ENCODE measurements at places on chromosomes 2 and 18.

GRCh38 chr2:64767670-64768468 is 114.2 kb upstream of the SERTAD2 start:
- peak; percentile 88 for DNase-seq

- no peak for DNase-seq
Measured at GRCh38 chr18:25455646-25456045, 103.7 kb upstream of the ZNF521 start.

DNA sequence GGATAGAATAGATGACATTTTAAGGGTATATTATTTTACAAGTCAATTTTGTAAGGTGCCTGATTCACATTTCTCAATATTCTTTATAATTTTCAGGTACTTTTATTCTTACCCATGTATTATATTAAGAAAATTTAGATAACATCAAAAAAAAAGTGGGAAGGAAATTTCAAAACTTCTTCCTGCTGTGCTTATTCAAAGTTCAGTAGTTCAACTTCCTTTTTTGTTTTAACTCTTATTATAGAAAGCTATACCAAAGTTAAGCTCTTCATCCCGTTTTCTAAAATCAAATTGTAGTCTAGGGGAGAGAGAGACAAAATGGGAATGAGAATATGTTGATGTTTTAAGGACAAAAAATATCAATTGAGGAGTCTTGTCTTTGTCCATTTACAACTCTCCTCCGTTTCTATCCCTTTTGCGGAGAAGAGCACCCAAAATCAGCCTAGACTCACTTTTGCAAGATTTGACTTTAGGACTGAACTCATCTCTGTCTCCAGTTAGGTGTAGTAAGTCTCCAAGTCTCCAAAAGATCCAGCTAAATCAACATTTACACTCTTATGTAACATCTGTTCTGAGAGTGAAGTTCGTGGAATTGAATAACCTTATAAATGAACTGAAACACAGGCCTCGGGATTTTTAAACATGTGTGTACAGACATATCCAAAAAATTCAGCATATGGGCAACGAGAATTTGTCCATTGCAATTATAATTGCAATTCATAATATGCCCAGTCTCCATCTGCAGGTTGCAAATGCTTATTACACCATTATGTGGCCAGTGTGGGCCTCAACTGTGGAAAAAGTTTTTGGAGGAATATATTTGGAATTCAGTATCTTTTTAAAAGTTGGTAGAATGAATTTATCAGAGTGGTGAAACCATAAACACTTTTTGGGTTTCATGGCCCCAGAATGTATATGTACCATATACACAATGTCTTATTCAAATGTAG is 23.9 kb downstream of the FAM124B start:
- no peak for DNase-seq

- DNase-seq = no peak
Measured at GRCh38 chr2:219168526-219168925, 1.3 kb downstream of the SLC23A3 start.

DNA sequence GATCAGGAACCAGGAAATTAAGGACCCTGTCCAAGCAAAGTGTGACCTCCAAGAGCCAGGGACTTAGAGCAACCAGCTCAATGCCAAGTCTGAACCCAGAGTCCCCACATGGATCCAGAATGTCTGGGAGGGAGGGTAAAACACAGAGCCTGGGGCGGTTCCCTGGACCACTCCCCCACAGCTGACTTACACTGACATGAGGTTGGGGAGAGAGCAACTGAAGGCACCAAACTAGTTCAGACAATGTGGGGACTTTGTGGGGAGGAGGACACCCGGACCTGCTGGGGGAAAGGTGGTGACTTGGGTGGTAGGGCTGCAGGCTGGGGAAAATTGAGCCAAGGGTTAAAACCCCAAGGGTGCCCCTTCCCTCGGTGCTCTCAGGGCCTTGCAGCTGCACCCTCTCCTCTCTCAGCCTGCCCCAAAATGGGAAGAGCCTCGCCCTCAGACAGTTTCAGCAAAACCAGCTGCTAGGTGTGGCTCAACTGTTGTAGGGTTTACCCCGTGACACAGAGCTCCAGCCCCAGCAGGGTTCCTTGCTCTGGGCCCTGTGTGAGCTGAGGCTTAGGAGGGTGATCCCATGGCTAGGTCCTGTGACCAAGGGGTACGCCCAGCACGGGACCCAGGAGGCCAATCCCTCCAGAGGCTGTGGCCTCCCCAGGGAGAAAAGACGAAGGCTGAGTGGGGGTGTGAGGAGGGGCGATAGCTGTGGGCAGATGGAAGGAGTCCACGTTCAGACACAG is 28.6 kb downstream of the MARCO start:
- no peak for DNase-seq

- no peak for DNase-seq
Measured at GRCh38 chr2:239801404-239802184, 223.5 kb downstream of the NDUFA10 start.

DNA sequence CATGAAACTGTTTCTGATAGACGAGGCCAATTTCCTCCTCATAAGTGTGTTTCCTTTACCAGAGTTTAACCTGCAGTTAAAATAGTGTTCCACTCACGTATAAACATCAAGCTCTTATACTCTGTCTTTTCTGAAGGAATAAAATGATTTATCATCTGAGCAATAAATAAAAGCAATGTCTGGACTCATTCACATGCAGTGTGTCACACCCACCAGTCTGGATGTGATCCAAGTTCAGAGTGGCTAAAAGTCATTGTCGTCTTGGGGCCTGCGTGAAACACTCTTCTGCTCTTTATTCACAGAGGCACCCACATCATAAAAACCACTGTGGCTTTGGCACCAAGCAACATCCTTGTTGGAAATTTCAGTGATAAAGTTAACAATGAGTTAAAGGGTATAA is 19.5 kb upstream of the SLC9A4 start:
- no peak for DNase-seq

DNA sequence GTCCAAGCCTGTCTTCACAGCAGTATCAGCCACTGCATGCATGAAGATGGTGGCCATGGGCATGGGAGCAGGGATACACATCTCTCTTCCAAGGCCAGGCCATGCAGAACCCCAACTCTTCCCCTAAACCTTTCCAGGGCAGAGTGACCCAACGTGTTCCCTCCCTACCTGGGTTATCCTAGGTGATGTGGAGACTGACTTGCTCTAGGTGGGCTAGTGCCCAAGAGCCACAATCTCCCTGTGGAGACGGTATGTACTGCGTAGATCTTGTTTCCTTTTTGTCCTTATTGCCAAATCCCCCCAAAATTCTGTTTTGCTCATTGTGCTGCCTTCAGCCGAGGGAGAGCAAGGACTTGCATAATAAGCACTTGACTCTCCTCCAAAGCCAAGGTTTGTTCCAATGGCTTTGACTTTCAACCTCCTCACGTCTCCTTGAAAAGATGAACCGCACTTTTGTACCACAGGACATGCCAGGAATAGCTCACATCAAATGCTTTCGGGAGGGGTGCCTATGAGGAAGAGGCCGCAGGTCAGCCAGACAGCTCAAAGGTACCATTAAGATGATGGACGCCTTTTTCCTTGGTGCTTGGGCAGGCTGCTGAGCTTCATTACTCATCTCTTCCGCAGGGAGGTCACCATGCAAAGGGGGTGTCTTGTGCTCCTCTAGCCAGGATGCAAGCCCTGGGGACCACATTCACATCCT is 76.2 kb upstream of the GLI2 start:
- no peak for DNase-seq

DNA sequence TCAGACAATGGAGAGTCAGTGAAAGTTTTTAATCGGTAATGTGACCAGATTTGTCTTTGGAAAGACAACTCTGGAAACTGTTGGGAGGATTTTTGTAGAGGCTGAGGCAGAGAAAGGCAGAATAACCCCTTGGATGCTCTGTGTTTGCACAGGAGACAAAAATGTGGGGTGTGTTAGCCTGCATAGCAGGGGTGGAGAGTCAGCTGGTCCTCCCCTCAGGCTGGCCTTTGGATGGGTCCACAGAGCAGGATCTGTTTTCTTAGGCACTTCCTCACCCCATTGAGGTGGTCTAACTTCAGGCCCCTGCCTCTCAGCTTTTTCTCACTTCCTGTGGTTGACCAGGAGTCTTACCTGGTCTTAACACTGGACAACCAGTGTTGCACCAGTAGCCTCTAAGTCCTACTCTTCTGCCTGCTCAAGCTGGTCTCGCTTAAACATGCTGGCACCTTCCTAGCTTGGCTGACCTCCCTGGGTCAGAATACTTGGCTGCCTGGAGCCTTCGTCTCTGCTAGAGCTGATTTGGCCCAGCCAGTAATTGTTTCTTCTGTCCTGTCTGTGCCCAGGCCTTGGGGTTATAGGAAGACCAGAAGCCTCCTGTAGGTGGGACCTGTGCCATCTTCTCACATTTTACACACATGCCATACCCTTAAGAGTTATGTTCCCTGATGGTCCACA is 259.8 kb upstream of the RASGRP3 start:
- DNase-seq = peak; percentile 35

GRCh38 chr18:9296233-9297006 is 38.2 kb upstream of the TWSG1 start:
- DNase-seq = no peak

- DNase-seq = no peak
Measured at GRCh38 chr2:238921681-238922319, 73.9 kb downstream of the TWIST2 start.

DNA sequence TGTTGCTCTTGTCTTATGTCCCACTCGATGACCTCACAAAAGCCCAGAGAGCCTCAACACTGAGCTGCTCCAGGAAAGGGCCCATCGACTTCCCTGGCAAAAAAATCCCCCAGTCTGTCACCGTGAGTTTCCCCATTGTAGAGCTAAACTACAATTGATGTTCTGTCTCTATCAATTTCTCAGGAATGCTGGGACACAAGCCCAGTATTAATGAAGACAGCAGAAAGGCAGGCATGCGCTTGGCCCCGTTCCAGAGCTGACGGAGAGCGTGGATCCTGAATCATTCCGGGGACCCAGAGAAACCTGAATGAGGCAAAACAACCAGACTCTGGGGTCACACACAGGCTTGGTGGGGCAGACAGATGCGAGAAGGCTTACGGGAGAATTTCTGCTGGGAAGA is 146.9 kb downstream of the TTC32 start:
- no peak for DNase-seq

DNA sequence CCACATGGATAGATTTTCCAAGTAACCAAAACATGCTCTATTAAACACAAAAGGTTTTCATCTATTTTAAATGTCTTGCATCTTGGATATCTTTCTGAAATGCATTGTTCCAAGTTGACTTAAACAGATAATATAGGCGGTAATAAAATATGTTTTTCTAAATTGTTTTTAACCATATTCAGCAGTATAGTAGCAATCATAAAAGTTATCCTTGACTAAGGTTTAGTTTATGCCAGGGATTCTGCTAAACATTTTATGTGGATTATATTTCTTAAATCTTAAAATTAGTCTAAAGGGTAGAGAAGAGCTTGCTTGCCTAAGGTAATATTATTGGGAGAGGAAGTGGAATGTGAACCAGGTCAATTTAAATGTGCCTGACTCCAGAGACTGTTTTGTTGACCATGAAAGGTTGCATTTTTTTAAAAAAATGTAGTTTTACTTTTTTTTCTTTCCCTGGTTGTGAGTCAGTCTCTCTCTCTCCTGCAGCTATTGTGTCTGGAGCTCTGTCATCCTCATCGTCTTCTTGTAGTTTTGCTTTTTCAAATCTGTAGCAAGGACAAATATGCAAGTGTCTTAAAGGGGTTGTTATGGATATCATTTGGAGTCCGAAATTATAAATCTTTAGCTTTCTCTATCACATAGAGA is 309.1 kb upstream of the COL3A1 start:
- DNase-seq = no peak

DNA sequence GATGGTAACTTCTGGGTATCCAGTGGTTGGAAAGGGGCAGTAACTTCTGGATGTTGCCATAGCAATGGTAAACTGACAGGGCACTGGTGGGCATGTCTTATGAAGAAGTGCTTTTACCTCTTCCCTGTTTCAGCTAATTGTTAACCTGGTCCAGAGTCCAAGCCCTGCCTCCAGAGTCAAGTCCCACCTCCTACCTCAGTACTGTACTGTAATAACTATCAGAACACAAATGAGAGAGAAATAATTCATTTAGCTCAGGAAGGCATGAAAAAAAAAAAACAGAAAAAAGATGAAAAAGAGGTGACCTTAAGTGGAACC is 237.0 kb downstream of the ZNF804A start:
- DNase-seq = no peak

- peak; percentile 45 for DNase-seq
Measured at GRCh38 chr18:63994783-63995399, 25.0 kb downstream of the SERPINB8 start.

DNA sequence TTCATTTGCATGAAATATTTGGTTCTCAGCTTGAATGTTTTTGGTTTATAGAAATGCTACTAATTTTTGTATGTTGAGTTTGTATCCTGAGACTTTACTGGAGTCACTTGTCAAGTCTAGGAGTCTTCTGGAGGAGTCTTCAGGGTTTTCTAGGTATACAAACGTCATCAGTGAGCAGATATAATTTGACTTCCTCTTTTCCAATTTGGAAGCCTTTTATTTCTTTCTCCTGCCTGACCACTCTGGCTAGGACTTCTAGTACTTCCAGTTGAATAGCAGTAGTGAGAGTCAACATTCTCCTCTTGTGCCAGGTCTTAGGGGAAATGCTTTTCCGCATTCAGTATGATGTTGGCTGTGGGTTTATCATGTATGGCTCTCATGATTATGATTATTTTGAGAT is 55.4 kb upstream of the THUMPD2 start:
- DNase-seq = no peak

DNA sequence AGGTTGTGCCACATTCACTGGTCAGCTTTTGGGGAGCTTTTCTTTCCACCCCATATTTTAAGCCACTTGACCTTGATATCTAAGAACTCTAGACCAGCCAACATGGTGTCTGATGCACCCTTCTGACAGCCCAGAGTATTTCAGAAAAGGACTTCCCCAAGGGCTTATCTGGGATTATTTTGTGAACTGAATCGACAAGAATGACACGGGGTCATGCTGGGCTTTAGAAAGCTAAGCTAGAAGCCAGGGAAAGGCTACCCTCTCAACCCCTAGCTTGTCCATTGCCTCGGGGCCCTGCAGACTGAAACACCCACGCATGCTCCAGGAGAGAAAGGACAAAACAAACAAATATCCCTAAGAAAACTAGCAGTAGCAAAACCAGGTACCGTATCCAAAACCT is 16.0 kb downstream of the SLC4A5 start:
- no peak for DNase-seq

GRCh38 chr18:9478545-9478944 is 3.2 kb downstream of the RALBP1 start:
- DNase-seq = no peak

DNA sequence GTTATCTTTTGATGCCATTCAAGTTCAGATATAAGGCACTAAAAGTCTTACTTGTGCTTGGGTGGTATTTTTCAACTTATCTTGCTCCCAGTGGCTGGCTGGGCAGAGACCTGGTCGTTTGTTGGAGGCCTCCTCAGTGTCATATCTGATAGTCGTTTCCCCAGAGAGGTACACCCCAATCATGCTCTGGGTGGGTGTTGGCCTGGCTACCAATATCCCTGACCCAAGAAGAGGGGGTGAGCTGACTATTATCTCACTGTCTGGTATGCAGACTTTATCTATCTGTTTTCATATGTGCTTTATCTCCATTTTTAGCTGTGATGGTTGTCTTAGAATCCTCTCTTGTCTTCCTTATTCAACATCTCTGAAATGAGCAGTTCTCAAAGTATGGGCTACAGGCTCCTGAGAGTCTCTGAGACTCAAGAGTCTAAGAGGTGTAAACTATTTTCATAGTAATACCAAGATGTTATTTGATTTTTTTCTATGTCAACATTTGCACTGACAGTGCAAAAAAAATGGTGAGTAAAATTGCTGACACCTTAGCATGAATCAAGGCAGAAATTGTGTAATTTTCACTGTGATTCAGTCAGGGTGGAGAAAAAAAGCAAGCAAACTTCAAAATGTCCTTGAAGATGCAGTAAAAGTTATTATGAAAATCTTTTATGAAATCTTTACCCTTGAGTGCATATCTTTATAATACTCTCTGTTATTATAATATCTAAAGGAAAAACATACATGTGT is 12.3 kb upstream of the PLEK start:
- no peak for DNase-seq
